ENCODE measurements at places on chromosomes 12 and 14. TPM values are rescaled to one million over a fixed set of nuclear protein-coding genes. Genes with fewer than 3 reads are reported as not detected.

Gene APOF
- not detected for total RNA-seq

Gene OASL
- 0.17 TPM for total RNA-seq

Gene MRPL42
- 180 TPM for total RNA-seq

Gene FGD6
- total RNA-seq: 2.2 TPM

Gene MOK
- 70.8 TPM for total RNA-seq

Gene GPR84
- not detected for total RNA-seq

Gene KLRG1
- 0.67 TPM for total RNA-seq

Gene CAPZA3
- not detected for total RNA-seq

Gene RFX4
- not detected for total RNA-seq

Gene MYH6
- not detected for total RNA-seq

Gene DYNLL1
- total RNA-seq: 250 TPM

Gene RNASE3
- total RNA-seq: not detected
